Stimulated activated CD4-positive, alpha-beta T cell treated with anti-CD3 and anti-CD28 coated beads, TNF-alpha, amount 100 ng/mL, for 1 hour (primary cell): ENCODE measurements at places on chromosomes 4 and X.

DNA sequence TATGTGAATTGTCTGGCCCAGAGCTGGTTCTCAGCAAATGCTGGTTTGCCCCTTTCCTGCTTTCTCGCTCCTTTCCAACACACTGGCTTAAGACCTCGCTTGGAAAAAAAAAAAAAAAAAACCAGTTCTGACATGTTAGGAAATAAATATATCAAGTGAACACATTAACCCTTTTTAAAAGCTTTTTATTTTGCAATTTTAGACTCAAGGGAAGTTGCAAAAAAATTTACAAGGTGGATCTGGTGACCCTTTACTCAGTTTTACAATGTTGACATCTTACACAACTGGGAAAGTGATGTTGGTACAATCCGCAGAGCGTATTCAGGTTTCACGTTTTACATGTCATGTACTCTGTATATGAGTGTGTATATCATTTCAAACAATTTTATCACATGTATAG, 100.1 kb downstream of the RTL5 start:
- no peak for DNase-seq

DNA sequence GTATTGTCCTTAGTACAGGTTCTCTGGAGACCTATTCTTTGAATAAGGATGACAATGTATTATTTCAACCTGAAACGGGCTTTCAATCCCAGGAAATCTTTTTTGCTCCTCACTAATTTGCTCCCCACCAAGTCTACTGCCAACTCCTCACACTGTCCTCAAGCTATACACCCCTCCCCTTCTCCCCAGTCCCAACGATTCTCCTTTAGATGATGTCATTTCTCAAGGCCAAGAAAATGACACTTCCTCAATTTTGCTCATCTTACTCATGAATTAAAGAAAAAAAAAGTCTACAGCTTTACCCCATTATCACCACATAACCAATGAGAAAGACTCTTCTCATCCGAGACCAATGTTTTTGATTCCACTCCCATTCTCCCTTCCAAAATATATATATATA, 20.6 kb downstream of the AP1S2 start:
- DNase-seq, result no peak

- no peak for DNase-seq
Measured at GRCh38 chr4:7157666-7158065, 34.7 kb upstream of the SORCS2 start.

GRCh38 chr4:140497747-140498636, at the start of gene MGAT4D:
Gene MGAT4D, minus strand, starts transcription at chr4:140498293. Its CDS starts 71 bp downstream, at chr4:140498222.
- DNase-seq, result no peak

GRCh38 chrX:25003066-25003849, 12.5 kb downstream of the ARX start:
- no peak for DNase-seq

DNA sequence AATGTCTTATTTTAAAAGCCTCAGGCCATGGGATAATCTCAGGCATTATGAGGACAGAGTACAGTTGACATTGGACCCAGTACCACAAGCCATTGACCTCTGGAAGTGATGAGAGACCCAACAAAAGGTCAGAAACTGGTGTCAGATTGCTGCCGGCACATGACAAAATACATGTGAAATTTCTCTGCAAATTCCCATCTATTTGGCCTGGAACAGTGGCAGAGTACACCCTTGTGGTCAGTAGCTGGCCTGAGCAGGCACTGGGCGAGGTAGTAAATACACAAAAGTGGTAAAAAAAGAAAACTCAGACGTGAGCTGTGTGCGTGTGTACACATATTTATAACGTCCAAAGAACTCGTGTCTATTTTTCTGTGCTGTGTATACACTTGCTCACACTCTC, 155.5 kb downstream of the DHX15 start:
- DNase-seq, result no peak

DNA sequence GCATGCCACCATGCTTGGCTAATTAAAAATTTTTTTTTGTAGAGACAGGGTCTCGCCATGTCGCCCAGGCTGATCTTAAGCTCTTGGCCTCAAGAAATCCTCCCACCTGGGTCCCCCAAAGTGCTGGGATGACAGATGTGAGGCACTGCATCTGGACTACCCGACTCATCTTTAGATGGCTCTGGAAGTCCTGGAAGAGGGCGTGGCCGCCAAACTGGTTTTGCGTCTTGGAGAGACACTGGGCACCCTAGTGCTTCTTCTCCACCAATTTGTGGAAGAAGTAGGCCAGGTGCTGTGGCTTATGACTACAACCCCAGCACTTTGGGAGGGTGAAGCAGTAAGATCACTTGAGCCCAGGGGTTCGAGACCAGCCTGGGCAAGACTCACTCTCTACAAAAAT, 47.6 kb downstream of the HOPX start:
- DNase-seq, result no peak

- DNase-seq, result no peak
Measured at GRCh38 chr4:21992330-21992729, 43.8 kb upstream of the KCNIP4 start.

- no peak for DNase-seq
Measured at GRCh38 chrX:39619182-39620009, 478.4 kb downstream of the BCOR start.

DNA sequence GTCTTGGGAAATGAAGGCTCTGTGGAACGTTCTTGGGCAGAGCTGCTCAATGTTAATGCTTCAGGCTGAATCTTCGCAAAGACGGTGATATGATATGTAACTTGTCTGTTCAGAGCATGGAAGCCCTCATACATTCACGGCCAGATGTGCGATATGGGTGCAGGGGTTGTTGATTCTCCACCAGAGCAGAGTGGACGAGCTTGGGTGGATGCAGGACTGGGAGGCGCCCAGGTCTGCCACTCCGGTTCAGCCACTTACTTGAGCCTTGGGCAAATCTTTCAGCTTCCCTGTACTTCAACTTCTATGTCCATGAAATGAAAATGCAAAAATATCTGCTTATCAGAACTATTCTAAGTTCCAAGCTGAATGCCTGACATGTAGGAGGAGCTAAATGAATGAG, 47.4 kb upstream of the MND1 start:
- no peak for DNase-seq

GRCh38 chr4:83356899-83357661, 22.4 kb upstream of the HPSE start:
- no peak for DNase-seq

GRCh38 chr4:7355795-7356194, 78.9 kb downstream of the PSAPL1 start:
- no peak for DNase-seq

DNA sequence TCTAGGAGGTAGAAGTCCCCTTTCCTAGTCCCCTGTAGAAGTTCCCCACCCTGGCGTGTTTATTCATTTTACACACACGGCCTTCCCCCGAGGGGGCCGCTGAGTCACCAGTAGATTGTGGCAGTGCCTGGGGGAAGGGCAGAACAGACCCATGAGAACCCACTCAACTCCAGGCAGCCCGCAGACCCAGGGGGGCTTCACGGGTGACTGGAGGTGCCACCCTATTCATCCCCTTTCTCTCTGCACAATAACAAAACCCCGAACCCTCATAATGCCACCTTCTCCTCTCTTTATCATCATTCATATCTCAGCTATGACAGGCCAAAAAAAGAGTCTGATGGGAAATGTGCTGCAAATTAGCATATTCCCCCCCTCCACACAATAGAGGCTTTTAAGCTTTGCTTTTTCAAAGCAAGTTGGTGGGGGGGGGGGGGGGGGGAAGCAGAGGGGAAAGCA, 20.4 kb upstream of the GPM6B start:
- DNase-seq, result no peak

- no peak for DNase-seq
Measured at GRCh38 chr4:164467493-164467892, 286.4 kb upstream of the SMIM31 start.

GRCh38 chrX:134247492-134247891, 10.5 kb downstream of the CCDC160 start:
- DNase-seq, result no peak

GRCh38 chr4:67531379-67531962, 13.8 kb downstream of the CENPC start:
- DNase-seq, result no peak

- DNase-seq, result no peak
Measured at GRCh38 chr4:159075531-159075932, 27.3 kb upstream of the RAPGEF2 start.

DNA sequence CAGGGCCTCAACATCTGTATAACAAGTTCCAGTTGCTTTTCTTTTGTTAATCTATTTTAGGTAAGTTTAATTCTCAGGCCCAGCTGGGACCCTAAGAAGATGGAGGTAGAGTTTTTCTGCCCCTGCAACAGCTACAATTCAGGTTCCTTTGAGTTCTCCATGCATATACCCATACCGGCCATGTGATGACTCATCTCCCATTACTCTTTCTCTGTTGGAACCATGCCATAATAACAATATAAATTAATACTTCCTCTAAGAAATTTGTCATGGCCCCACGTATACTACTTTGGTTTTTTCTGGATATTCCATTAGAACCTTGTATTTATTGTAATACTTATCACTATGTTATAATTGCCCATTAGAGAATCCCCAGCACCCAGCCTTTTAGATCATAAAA, 1.3 kb upstream of the INTU start:
- no peak for DNase-seq

DNA sequence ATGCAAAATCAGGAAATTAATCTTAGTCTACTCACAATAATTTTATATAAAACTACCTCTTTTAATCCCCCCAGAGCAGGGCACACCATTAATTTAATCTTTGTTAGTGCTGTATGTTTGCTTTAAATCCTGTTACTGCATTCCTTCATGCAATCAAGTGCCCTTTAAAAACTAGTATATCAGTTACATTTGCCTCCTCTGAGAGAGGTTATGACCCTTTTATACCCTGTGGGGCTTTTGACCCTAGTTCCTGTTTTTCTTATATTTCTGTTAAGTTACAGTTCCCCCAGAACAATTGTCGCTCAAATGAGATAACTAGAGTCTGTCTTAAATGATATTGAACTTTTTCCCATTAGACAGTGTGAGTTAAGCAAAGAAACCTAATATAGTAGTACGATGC, 46.2 kb downstream of the GPC4 start:
- no peak for DNase-seq

GRCh38 chr4:106149026-106149425, 167.0 kb downstream of the TBCK start:
- DNase-seq, result no peak

DNA sequence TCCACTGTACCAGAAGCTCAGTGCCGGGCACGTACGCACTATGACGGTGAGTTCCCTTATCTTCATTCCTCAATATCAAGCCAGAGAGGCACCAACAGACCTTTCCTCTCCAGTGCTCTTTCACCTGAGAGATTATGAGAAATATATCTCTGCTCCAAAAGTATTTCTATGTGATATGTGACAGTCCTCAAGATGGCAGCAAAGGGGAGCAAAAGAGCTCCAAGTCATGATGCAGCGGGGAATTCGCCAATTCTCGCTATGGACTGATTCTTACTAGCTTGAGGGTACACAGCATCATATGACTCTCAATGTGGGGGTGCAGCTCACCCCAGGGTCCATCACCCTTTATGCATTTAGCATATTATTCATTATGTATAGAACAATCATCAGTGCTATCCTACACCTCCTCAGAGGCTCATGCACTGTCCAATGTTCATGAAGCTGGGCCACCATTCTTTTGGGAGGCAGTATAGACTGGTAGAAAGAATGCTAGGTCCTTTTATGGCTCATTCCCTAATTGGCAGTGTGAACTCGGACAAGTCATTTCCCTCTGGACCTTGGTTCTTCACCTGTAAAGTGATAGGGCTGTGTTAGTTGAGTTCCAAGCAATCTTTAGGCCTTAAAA, 12.8 kb upstream of the IQSEC2 start:
- no peak for DNase-seq

- DNase-seq, result no peak
Measured at GRCh38 chr4:40719008-40719623, 30.6 kb upstream of the NSUN7 start.

- no peak for DNase-seq
Measured at GRCh38 chr4:33737726-33738125, 2506.6 kb downstream of the ARAP2 start.

- no peak for DNase-seq
Measured at GRCh38 chr4:8251110-8251883, 18.3 kb upstream of the HTRA3 start.

GRCh38 chrX:147958291-147958690, 22.8 kb upstream of the FMR1NB start:
- no peak for DNase-seq

GRCh38 chr4:67934628-67935027, 28.7 kb downstream of the TMPRSS11A start:
- DNase-seq, result no peak

DNA sequence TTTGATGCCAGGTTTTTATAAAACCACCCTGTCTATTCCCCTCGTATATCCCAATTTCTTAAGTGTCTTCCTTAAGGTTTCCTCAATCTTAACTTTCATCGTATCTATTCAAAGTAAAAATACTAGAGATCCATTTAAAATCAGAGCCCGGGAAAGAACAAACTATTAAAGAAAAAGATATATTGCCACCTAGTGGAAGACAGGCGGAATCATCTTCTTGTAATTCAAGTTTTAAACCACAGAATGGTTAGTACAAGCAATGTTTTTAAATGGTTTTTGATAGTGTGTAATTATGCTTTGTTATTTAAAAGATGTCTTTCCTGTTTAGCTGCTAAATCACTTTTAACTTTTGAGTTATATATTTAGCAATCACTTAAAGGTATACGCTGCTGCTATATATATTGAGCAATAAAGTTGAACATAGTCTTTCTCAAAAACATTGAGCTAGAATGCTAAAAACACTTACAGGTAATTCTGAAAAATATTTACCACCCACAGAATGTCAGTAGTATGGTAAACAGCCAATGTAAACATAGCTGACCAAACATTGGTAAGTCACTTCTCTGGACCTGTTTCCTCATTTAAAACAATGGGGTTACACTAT, 18.2 kb downstream of the PRDM8 start:
- no peak for DNase-seq

DNA sequence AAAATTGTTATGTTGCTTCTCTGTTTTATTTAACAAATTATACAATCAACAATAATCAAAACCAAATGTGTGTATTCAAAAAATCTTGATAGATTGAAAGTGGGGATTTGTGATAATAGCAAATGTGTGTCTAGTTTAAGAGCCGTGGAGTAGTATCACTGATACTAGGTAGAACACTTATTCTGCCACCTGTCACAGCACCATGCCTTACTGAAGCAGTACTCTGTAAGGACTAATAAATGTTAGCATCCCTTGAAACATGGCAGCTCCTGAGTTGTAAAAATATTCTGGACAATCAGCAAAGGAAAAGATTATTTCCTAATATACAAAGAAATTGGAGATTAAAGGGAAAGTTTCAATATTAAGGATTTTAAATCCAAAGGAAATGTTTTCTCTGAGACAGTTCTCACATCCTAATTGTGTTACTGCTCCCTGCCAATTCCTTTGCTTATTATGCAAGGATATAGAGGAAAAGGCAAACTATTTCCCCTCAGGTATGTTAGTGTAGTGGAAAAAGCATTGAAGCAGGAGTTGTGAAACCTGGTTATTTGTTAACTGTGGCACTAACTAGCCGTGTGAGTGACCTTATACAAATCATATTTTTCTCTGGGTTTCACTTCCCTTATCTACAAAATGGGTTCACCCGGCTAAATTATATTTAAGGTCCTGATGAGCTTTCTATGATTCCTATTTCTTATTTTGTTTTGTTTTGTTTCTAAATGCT, 303.1 kb downstream of the ARHGAP24 start:
- DNase-seq, result no peak
